Activated CD8-positive, alpha-beta T cell treated with anti-CD3 and anti-CD28 coated beads, Interleukin-2, amount 10 ng/mL, durations not matched to agents 7 days and 5 days (primary cell): ENCODE measurements at places on chromosomes 3 and 15.

- H3K27ac ChIP-seq: no peak overlapping the region
- no peaks in the 10 kb centered on the region for H3K4me1 ChIP-seq
- no peak for DNase-seq
- no peak overlapping the region for H3K4me3 ChIP-seq
- H3K27me3 ChIP-seq: peaks cover 3% of the 10 kb centered on the region
These were observed 160.9 kb downstream of the EDEM1 start for GRCh38 chr3:5348229-5348902.

GRCh38 chr3:96865605-96866004, 51.2 kb downstream of the EPHA6 start:
- no peaks in the 10 kb centered on the region for H3K4me1 ChIP-seq
- no peak overlapping the region for H3K27ac ChIP-seq
- H3K4me3 ChIP-seq: no peak overlapping the region
- no peak for DNase-seq
- no peaks in the 10 kb centered on the region for H3K36me3 ChIP-seq

DNA sequence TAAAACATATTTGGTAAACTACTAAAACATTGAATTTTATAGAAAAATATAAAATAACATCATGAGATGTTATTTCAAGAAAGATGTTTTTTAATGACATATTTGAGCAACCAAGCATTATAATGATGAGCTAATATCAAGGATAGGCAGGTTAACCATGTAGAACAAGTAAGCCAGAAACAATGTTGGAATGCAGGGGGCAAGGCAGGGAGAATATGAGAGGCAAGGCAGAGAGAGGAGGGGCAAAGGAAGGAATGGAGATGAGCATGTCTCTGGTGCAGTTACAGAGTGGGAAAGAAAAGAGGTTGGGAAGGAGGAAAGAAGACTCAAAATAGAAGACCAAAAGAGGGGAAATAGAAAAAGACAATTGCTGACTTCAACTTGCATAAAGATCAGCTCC, 390.4 kb downstream of the MCTP2 start:
- H3K4me3 ChIP-seq: no peak overlapping the region
- no peak for DNase-seq
- no peaks in the 10 kb centered on the region for H3K4me1 ChIP-seq
- no peaks in the 10 kb centered on the region for H3K36me3 ChIP-seq
- no peak overlapping the region for H3K27ac ChIP-seq
- H3K27me3 ChIP-seq: peaks cover 8% of the 10 kb centered on the region

DNA sequence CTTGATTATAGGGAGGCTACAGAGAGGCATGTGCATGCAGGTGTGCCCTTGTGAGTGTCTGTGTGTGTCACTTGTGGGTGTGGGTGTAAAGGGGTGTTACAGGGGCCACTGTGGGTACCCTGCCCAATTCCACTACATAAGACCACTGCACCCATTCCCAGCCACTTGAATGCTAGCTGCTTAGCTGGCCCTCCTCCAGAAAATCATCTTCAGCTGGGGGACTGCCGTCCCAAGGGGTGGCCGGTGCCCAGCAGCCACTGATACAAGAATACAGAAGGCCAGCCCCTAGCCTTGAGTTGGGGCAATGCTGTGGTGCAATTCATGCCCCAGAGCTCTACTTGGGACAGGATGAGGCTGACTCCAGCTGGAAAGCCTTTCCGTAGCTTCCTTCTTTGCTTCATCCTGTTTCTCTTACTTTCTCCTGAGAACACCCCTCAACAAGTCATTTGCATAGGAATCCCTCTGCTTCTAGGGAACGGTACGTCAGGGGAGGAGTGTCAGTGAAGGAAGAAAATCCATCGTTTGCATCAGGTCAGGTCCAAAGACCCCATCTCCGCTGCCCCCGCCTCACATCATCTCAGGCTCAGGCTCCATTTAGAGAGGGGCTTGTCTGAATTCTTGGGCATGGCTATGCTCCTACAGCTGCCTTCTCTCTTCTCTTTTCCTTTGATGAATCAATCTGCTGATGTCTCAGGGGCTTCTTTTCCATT, 72.0 kb downstream of the SCN5A start:
- DNase-seq: peak; percentile 8
- no peaks in the 10 kb centered on the region for H3K36me3 ChIP-seq
- no peak overlapping the region for H3K4me3 ChIP-seq
- no peaks in the 10 kb centered on the region for H3K4me1 ChIP-seq
- no peaks in the 10 kb centered on the region for H3K27me3 ChIP-seq

GRCh38 chr15:100714749-100715342, 112.5 kb downstream of the ASB7 start:
- no peak overlapping the region for H3K27ac ChIP-seq
- H3K4me1 ChIP-seq: no peaks in the 10 kb centered on the region
- no peak overlapping the region for H3K4me3 ChIP-seq
- DNase-seq: no peak

- no peak for DNase-seq
- no peaks in the 10 kb centered on the region for H3K36me3 ChIP-seq
- H3K4me3 ChIP-seq: no peak overlapping the region
- H3K27me3 ChIP-seq: peaks cover 44% of the 10 kb centered on the region
- H3K27ac ChIP-seq: no peak overlapping the region
- H3K4me1 ChIP-seq: peaks cover 16% of the 10 kb centered on the region
These were observed 17.5 kb upstream of the CORO2B start for GRCh38 chr15:68561171-68561900.

DNA sequence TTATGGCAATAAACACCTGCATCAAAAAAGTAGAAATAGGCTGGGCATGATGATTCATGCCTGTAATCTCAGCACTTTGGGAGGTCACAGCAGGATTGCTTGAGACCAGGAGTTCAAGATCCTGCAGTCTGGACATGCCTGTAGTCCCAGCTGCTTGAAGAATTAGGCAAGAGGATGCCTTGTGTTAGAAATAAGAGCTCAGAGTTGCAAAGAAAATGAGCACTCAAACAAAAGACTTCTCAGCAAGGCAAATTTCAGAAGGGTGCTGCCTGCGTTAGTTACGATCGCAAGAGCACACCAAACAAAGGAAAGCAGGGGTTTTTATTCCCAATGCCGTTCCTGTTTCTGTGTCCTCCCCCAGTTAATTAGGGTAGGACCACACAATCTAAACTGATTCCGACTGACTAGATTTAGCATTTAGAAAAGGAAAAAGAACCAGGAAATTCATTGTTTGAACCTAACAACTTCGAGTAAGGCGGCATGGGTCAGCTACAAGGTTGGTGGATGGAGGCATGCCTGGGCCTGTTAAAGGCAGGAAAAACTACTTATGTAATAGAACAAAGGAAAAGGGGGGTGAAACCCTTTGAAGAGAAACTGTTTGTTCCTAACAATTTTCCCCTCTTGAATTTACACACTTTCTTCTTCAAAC, 55.5 kb downstream of the DLG1 start:
- peaks cover 13% of the 10 kb centered on the region for H3K4me1 ChIP-seq
- peaks cover 76% of the 10 kb centered on the region for H3K36me3 ChIP-seq
- H3K27me3 ChIP-seq: no peaks in the 10 kb centered on the region
- no peak for DNase-seq
- H3K27ac ChIP-seq: no peak overlapping the region
